Vagina (tissue), 2 donors: ENCODE measurements at places on chromosomes 5 and 9.

GRCh38 chr5:107764976-107765804 is 94.5 kb upstream of the EFNA5 start:
- DNase-seq: no peak

- DNase-seq: no peak
These were observed 382 bp upstream of the FGF1 start for GRCh38 chr5:142686210-142686734.

GRCh38 chr5:59385700-59386099 is 507.8 kb downstream of the PDE4D start:
- no peak for DNase-seq

DNA sequence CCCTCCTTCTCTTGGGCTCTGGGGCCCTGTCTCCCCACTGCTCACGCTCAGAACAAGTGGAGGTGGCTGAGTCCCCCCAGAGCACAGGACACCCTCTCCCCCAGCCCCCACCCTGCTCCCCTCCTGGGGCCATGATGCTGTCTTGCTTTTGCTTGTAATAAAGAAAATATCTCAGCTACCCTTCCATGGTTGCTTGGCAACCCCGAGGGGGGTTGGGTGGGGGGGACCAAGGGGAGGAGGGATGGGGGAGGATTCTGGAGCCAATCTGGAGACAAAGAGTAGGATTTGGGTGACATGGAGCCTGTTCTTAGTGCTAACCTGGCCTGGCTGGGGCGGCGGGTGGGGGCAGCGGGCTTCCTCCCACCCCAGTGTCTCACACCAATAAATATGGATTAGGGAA is 16.1 kb upstream of the CERCAM start:
- DNase-seq: no peak

- DNase-seq: no peak
These were observed 30.9 kb upstream of the DAB2 start for GRCh38 chr5:39455645-39456044.

DNA sequence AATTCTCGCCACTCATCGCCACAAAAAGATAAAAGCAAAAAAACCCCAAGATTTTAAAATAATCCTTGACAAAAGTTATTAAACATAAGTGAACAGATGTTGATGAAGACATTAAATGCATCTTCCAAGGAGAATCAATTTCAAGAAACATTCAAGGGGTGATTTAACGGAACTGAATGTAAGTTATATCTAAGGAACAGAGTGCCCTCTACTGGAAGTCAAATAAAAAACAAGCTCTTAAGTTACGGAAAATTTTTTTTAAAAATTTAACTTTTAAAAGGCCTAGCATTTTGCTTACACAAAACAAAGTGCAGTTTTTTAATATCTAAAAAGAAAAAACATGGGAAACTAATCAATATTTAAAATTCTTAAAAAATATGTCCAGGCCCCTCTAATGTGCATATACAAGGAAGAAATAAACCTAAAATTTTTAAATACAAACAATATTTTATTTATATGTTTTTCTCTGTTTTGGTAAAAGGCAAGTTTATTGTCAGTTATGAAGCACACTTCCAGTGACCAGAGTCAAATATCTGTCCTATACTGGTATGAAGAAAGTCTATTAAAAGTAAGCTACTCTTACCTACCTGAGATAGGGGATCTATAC is 28.0 kb downstream of the TEX10 start:
- no peak for DNase-seq

- peak; percentile 60 for DNase-seq
These were observed 68.2 kb downstream of the FAM114A2 start for GRCh38 chr5:153970496-153970895.

GRCh38 chr9:129813661-129814060 is 10.3 kb downstream of the TOR1A start:
- DNase-seq: no peak

DNA sequence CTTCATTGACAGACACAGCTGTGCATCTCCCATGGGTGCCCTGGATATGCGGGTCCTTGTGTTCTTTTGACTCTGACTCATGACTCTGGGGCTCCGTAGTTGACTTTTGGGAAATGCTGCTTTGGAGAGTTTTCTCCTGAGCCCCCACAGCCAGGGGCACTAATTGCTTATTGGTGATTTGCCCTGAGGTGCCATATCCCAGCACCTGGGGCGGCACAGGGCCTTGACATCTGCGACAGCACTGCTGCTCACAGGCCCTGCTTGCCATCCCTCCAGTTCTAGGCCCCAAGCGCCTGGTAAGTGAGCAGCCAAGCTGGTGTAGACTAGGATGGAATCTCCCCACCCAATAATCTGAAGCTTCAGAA is 75.1 kb downstream of the AMBP start:
- DNase-seq: peak; percentile 52

DNA sequence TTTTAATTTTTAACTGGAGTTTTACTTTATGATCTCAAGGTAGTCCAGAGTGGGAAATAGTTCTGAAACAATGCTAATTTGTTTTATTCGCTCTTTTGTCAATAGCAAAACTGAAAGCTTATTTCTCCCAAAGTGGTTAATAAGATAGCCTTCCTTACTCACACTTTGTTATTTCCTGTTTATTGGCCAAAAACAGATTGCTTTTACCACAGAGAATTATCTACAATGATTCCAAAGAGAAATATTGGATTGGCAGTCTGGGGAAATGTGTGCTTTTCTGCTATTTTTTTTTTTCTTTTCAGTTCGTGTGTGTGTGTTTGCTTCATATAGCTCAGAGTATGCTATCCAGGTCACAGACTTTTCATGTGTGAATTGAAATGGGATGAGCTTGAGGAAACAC is 756.7 kb upstream of the RGMB start:
- no peak for DNase-seq

GRCh38 chr5:172389578-172390112 is 64.7 kb downstream of the SH3PXD2B start:
- no peak for DNase-seq

DNA sequence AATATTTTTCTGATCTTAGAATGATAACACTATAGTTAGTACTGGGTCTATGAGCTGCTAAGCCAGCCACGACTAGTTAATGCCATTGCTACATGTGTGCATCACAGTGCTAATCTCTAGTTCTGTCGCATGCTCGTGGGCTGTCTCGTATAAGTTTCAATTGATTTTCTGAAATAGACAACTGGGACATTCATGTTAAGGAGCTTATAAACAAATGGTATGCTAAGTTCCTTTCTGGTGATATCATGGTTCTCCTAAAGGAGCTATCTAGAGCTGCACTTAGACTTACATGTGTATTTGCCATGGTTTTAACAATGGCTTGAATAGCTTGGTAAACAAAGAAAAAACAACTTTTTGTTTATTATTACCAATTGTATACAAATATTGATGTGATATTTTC is 46.2 kb downstream of the F2RL2 start:
- no peak for DNase-seq

- no peak for DNase-seq
These were observed 193.5 kb downstream of the GAS1 start for GRCh38 chr9:86753836-86754235.

GRCh38 chr5:32712481-32713360 is 1.6 kb downstream of the NPR3 start:
- no peak for DNase-seq

GRCh38 chr9:131190191-131190590 is 64.8 kb downstream of the NUP214 start:
- DNase-seq: no peak

- DNase-seq: no peak
These were observed 461.4 kb upstream of the ST8SIA4 start for GRCh38 chr5:101364469-101364868.

GRCh38 chr9:128233817-128234406 is 30.7 kb downstream of the DNM1 start:
- DNase-seq: no peak

- DNase-seq: no peak
These were observed 61.1 kb downstream of the SAXO1 start for GRCh38 chr9:18971909-18972308.

DNA sequence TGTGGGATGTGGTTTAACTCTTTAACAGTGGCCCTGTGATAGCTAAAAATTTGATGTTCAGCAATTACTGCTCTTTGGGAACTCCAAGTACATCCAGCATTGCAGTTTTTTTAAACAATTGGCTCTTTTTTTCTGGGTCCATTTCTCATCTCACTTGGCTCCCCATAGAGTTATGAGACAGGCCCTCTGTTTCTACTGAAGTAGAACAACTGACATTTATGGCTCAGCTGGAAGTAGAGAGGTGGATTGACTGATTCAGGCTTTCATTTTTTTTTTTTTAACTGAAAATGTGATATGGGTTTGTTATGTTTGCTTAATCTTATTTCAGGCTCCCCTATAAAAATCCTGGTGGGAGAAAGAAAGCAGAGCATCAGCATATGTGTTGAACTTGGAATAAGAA is 96.6 kb upstream of the CD180 start:
- DNase-seq: no peak

GRCh38 chr5:138702166-138703077 is 50.8 kb upstream of the CTNNA1 start:
- no peak for DNase-seq

- DNase-seq: no peak
These were observed 98.9 kb upstream of the PHYKPL start for GRCh38 chr5:178331491-178331996.

DNA sequence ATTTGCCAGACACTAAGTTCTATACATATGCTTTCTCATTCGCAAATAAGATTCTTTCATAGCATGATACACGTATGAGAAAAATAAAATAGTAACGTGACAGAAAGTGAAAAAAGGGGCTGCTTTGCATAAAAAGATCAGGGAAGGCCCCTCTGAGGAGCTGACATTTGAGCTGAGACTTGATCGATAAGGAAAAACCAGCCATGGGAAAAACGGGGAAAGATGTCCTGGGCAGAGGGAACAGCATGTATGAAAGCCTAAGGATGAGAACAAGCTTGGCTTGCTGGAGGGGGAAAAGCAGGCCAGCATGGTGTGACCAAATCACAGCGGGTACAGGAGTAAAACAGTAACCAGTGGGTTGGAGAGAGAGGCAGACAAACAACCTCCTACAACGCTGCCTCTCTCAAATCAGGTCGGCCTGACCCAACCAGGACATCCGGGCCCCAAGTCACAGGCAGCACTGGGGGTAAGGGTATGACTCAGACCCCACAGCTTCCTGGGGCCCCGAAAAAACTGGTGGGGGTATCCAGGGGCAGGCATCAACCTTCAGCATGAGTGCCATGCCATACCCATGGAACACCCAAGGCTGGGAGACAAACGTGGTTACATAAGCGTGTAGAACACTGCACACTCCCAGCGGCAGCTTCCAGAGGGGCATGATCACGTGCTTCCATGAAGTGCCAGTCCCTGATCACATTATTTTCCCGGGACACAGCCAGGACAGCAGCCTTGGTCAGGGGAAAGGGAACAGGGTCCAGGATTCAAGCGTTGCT is 2.2 kb downstream of the TNIP1 start:
- no peak for DNase-seq

DNA sequence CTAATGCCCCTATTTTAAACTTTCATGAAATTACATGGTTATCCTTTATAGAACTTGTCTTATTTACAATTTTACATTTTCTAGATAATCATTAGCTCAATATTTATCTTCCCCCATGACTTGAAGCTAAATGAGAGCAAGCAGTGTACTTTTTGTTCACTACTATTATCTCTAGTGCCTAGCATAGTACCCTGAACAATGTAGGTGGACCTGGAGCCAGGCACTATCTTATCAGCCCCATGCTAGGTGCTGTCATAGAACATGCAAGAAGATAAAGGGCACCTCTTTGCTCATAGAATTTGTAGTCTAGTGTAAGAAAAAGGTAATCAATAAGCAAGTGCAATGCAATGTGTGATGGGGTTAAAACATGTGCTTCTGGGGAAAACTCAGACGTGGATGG is 399.9 kb downstream of the ELAVL2 start:
- DNase-seq: no peak

DNA sequence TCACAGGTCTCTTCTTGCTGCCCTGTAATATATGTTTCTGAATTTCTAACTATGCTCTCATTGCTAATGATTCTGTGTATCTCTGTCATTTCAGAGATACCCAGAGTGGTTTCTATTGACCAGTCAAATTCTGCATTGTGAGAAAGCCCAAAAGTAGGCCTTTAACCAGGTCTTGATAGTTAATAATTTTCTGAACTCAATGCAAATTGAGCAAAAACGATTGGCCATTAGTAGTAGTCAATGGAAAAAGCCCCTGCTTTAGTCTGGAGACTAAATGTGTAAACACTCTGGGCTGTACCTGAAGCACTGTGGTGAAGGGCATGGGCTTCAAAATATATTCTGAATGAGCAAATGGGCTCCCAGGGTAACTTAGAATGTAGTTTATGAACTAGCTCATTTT is 307.6 kb downstream of the ARL15 start:
- no peak for DNase-seq

DNA sequence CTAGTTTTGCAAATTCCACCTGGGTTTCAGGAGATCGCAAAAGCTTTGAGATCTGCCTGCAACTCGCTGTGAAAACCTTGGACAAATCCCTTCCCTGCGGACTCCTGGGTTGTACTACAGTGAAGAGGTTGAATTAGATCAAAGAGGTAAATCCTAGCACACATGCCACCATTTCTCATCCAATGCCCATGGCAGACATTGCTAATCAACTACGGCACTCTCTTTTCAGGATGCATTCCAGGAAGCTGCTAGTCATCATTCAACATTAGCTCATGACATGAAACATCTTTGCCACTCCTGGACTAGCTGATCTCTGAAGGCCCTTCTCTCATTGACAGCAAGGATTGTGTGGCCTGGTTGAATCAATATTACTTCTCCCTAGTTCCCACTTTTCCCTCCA is 46.1 kb downstream of the PCDH1 start:
- no peak for DNase-seq

DNA sequence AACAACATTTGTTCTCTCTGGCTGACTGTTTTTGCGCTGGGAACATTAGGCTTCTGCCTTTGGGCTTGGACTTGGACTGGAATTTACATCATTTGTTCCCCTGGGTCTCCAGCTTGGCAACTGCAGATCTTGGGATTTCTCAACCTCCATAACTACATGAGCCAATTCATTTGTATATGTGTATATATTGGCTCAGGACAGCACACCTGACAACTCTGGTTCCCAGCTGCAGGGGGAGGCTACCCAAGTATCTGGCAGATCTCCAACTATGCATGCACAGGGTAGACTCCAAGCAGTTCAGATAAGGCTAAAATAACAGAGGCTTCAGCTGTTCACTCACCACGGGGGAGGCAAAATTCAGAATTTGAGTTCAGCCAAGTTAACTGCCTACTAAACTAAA is 31.6 kb upstream of the F2RL1 start:
- DNase-seq: no peak

GRCh38 chr5:73327908-73328455 is 120.6 kb downstream of the FOXD1 start:
- DNase-seq: no peak

GRCh38 chr5:56309262-56309826 is 76.2 kb upstream of the ANKRD55 start:
- no peak for DNase-seq
